ENCODE measurements at places on chromosomes 7 and 10.

- DNase-seq = no peak
Measured at GRCh38 chr7:3991731-3992231, 690.3 kb upstream of the FOXK1 start.

DNA sequence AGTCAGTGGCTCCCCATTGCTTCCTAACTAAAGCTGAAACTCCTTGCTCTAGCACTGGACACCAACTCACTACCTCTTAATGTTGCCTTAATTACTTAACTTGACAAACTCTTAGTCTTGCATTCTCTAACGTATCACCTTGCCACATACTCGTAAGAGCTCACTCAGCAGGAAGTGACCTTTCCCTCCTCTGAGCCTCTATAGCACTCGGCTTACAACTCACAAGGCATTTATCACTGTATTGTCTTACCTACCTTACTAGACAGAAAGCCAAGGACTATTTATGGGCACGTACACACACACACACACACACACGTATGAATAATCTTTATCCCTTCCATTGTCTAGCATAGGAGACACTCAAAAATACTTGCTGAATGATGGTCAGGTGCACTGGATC is 21.2 kb downstream of the CEP41 start:
- no peak for DNase-seq

DNA sequence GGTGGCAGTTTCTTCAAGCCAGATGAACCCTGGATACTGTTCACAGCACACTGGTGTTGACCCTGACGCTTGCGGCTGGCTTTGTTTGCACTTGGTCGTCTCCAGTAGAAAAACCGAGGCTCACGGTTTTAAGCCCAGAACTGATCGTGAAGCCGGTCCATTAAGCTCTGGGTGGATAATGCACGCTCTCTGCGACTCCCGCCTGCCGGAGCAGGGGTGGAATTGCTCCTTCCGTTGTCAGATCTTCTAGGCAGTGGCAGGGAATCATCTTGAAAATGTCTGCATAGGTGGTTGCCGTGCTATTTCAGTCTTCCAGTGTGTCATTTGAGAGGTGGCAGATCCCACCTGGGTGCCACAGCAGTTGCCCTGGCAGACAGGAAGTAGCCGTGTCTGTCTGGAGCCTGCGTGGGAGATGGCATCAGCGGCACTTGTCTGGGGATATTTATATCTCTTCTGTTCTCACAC is 35.9 kb upstream of the AP5Z1 start:
- no peak for DNase-seq

DNA sequence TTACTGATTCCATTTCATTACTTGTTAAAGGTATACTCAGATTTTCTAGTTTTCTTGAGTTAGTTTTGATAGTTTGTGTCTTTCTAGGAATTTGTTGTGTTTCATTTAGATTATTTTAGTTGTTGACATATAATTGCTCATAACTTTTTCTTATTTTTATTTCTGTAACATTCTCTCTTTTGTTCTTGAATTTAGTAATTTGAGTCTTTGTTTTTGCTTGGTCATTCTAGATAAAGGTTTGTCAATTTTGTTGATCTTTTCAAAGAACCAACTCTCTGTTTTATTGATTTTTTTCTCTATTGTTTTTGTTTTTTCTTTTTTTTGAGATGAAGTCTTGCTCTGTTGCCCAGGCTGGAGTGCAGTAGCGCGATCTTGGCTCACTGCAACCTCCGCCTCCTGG is 7.2 kb downstream of the EXOC6 start:
- DNase-seq = no peak

DNA sequence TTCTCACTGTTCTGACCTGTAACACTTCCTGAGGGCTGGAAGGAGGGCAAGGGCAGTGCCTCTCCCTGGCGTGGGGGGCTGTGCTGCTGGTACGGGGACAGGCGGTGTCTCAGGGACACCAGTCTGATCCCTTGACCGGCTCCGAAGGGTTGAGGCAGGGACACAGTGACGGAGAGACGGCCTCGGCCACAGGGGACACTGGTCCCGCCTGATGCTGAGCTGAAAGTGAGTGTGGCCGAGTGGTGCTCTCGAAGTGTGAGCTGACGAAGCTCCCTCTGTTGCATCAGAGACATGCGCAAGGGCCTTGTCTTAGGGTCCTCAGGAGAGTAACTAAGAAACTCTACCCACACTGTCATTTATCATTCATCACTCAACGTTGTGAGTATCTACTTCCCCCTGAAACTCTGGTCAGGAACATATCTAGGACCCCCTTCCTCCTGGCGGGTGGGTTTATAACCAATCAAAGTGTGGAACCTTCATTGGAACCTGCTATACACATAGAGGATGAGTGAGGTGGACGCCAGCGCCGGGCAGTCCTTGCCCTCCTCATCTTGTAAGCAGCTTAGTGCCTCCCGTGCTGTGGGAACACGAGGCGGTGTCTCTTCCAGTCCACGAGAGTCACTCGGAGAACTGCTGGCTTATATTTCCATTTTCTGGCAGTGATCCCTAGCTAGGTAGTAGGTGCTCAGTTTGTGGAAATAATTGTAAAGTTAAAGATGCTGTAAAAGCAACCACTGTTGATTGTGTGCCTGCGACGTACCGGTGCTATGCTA is 283.1 kb downstream of the DNAJB6 start:
- no peak for DNase-seq

DNA sequence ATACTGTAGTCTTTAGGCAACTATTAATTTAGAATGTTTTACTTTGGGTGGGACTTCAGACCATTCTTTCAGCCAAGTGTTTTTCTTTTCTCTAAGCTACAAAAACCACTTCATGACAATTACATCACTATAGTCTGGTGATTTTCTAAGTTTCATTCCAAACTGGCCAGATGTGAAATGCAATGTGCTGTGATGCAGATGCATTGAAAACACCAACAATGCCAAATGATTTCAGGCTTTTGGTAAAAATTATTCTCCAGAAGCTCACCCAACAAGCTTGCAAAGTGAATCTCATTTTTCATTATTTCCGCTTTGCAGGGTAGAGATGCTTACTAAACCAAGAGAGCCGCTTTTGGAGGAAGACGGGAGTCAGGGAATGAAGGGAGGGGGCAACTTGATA is 118.4 kb upstream of the ANK3 start:
- DNase-seq = no peak

GRCh38 chr10:30534465-30535144 is 94.9 kb downstream of the LYZL2 start:
- DNase-seq = peak; percentile 80

GRCh38 chr7:95545673-95546072 is 50.6 kb downstream of the PDK4 start:
- no peak for DNase-seq

- no peak for DNase-seq
Measured at GRCh38 chr10:44209811-44210210, 175.1 kb downstream of the CXCL12 start.

DNA sequence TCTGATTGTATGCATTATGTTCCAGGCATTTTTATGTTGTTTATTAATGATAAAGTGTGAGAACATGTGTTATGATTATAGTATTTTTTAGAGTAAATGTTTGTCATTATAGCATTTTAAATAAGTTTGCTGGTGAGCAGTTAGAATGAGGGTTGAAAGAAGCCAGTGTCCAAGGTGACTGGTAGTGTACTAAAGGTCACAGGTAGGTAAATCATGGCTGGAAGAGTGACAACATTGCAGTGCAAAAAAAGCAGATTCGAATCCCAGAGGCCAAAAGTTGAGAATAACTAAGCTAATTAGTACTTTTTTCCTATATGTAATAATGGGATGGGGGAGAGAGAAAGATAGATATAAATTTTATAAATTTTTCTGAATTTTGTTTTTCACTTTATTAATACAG is 44.0 kb downstream of the RSBN1L start:
- DNase-seq = no peak

GRCh38 chr10:94279835-94280709 is 82.7 kb downstream of the NOC3L start:
- peak; percentile 83 for DNase-seq

GRCh38 chr10:62073429-62073828 is 171.9 kb downstream of the ARID5B start:
- DNase-seq = no peak

DNA sequence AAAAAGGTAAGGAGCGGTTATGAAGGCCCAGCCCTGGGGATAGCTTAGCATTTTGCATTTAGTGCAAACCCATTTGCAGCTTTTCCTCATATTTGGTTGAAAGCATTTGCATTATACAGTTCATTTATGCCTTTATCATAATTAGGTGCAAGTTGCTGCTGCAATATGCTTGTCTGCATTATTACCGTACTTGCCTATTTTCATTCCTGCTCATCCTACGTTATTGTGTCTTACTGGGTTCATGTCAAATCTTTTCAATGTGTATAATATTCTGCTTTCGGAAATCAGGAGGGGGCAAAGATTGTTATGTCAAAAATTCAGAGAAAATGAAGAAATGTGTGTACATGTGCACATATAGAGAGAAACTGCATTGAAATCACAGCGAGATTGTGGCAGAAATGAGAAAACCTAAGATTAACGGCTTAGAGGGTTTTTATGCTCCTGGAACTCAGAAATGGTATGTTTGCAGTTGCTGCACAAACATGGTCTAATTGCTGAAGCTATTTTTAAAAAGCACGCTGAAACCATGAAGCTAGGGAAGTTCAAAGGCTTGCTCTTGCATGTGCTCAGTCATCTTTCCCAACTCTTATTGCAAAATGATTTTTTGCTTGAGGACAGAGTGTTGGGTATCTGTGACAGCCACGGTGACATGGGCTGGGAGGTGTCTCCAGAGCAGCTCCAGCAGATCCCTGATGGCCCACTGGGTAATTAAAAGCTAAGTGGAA is 613.2 kb downstream of the SDK1 start:
- no peak for DNase-seq

DNA sequence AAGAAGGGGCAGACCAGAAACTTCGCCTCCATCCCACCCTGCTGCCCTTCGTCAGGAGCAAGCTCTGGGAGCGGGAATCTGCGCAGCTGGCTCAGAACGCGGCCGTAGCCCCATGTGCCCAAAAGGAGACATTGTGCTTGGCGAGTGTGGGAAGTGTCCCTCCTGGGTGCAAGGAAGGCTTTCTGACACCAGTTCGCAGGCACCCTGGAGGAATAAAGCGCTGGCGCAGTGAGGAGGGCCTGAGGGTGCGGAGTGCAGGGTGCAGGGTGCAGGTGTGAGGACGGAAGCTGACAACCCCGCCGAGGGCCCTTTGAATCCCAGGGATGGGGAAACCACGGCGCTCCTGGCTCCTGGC is 811 bp downstream of the SLIT1 start:
- DNase-seq = no peak

DNA sequence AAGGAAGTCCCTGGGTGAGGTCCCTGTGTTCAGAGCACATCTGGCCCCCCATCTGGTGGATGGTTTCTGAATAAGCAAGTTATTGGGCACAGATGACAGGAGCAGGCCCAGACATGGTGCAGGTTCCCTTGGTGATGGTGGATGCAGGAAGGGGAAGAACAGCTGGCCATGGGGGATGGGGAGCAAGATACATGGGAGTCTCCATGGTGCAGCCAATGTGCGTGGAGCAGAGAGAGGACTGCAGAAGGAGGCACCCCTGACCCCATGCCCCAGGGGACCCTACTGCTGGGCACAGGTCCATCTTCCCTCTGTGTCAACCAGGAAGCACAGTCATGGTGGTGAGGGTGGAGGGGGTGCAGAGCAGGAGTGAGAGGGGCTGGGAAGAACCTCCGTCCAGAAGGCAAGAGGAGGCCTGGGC is 43.8 kb upstream of the RABGEF1 start:
- peak; percentile 46 for DNase-seq

DNA sequence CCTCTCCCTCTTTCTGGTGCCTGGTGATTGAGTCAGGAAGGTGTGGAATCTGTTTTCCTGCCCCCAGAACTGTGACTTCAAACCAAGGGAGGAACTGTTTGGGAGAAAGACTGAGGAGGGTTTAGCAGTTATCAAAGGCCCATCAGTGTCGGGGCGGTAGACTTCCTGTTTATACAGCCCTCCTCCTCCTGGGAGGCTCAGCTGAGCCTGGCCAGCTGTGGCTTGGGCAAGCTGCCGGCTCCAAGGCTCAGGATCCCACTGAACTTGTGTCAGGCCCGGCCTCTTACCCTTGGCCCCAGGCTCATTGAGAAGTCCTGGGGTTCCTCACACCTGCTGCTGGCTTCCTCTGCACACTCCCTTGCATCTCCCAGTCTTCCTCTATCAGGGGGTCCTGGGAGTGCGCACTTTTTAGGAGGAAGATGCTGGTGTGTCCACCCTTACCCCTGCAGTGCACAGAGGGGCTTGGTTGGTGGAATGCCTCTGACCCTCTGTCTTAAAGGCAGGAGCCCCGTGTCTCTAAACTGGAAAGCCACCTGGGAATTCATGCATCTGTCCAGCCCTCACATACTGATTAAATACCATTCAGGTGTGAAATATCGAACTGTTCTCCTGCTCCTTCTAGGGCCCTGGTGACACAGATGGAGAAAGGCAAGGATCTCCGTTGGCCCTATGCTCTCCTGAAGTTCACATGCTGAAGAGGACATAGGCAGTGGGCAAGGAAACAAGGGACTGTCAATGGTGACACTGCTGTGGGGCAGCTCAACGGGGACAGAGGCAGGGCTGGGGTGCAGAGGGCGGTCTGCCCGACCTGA is 32.4 kb downstream of the CXCL12 start:
- peak; percentile 72 for DNase-seq

- DNase-seq = no peak
Measured at GRCh38 chr7:73387221-73387828, 46.3 kb upstream of the FZD9 start.

GRCh38 chr7:114155116-114156110 is 236.6 kb upstream of the PPP1R3A start:
- no peak for DNase-seq
